ENCODE measurements at places on chromosomes 3 and 15.

- no peak for DNase-seq
These were observed 393.7 kb upstream of the C2CD4B start for GRCh38 chr15:62558640-62559380.

GRCh38 chr15:73809728-73810501 is 56.8 kb upstream of the INSYN1 start:
- DNase-seq: no peak

DNA sequence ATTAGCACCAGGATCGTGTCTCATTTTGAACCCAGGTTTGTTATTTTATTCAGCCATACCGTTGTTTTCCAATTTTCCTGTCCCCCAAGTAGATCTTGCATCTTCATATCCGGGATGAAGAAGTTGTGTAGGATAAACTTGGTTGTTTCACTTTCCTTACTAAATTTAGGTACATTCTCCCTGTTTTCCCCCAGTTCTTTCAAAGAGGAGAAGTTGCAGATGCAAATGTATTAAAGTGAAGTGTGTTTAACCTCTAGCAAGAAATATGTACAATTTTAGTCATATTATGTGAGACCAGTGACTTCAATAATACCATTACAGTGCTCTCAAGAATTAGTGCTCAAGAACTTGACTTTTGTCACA is 1.3 kb downstream of the ATXN7 start:
- DNase-seq: no peak

DNA sequence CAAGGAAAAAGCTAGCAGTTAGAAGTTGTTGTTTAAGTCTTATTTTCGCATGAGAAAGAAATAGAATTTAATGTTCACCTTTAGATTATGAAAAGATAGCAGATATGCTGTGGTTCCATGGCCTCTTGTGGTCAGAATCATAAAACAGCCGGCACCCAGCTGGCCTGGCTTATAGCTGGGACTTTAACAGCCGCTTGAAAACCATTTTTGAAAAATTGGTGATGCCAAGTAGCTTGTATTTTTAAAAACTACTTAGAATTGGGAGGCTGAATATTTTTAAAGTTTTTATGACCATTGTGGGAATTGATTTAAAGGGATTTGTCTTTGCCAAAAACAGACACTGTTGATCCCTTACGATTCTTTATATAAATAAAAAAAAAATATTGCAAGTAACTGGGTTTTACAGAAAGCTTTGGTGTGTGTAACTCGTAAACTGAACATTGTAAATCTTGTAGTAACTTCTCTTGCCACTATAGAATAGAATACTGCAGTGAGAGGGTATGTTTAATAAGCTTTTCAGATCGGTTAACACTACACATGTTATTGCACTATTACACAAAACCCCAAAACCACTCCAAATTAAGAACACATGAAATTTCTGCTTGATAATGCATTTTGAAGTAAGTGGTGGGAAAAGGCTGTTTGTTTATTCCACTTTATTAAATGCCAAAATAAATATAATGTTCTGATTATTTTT is 6.6 kb downstream of the ARRDC4 start:
- DNase-seq: no peak

DNA sequence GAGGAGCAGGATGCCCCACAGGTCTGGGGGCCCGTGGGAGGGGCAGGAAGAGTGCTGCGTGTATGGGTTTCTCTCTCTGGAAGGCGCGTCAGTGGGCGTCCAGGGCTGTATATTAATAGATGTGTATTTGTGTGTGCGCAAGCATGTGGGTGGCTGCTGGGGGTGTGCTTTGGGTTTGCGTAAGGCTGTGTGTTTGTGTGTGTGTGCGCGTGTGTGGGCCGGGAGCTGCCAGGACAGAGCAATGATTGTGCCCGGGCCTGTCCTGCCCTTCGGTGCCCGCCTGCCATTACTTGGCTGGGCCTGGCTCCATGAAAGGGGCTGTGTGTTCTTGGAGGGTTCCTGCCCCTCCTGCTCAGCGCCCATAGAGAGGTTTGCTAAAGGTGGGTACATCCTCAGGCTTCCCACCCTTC is 16.3 kb downstream of the CSPG4 start:
- DNase-seq: no peak

- DNase-seq: no peak
These were observed 51.3 kb downstream of the CYP11A1 start for GRCh38 chr15:74316141-74316540.

DNA sequence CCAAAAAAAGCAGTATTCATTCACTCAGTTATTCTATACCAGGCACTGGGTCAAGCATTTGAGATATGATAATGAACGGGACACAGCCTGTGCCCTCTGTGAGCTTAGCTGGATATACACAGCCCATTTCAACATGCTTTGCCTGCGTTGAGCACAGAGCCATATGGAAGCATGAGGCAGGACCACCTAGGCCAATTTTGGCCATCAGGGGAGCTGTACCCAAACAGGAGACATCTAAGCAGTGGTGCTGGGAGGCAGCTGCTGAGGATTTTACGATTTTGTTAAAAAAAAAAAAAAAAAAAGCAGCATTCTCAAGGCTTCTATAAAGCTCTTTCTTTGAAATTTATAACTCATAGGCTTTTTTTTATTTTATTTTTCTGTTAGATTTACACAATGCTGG is 87.2 kb upstream of the SLC2A2 start:
- no peak for DNase-seq

DNA sequence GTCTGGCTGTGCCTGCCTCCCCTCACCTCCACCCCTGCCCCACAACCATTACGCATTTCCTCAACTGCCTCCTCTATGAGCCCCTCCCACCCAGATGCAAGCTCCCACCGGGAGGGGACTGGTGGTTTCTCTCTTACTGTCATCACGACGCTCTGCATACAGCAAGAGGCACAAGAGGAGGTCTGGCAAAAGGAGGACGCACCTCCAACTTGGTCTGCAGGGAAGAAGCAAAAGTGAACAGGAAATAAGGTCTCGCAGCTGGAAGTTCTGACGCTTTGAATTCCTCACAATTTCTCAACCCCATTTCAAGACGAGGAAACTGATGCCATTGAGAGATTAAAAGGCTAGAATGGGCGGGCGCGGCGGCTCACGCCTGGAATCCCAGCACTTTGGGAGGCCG is 42.3 kb upstream of the MUC4 start:
- no peak for DNase-seq

DNA sequence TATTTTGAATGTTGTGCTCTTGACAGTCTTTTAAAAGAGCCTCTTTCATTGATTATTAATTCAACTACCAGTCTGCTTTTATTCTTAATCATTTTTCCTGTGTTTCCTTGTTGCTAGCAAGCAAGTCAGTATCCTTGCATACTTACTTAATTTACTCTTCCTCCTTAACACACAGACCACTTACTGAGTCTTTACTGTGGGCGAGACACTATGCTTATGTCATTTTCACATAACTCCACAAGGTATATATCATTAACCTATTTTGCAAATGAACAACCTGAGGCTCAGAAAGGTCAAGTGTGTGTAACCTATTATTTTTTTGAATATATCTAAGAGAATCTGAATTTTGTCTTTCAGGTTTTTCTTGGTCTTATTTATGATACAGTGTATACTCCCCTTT is 130.9 kb downstream of the WDR76 start:
- DNase-seq: no peak

- no peak for DNase-seq
These were observed 90.9 kb downstream of the LSAMP start for GRCh38 chr3:116354382-116354781.

- no peak for DNase-seq
These were observed 31.1 kb upstream of the RNU6-1 start for GRCh38 chr15:67870868-67871408.

DNA sequence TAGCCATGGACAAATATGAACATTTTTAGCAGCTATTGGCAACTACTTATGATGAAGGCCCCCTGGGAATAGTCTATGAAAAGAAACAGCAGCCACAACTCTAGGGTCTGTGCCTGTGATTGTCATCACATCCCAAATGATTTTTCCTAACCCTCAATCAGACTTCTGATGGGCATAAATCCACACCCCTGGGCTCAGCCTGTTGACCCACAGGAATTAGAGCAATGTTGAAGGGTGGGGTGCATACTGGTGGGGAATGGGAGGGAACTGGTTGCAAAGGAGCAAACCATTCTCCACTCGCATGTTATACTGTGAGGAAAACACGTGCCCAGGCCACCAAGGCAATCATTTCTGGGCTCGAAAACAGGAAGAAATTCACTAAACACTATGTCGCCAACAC is 106.5 kb upstream of the CTNNB1 start:
- no peak for DNase-seq

GRCh38 chr3:168622795-168623194 is 527.1 kb upstream of the GOLIM4 start:
- DNase-seq: no peak

DNA sequence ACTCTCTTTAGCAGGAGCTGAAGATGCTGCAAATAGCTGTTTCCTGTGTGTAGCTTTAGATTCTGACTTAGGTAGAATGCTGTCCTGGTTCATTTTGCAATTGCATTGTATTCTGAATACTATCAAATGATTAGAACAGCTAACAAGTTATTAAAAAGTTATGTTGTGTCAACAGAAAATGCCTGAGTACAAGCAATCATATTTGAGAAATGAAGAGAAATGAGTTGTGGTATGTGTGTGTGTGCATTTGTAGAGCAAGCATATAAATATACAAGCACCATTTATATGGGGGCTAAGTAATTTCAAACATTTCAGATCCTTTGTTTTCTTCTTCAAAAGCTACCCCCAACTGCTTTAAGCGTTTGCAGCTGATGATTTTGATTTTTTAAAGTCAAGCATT is 7.8 kb downstream of the ZIC1 start:
- DNase-seq: no peak

DNA sequence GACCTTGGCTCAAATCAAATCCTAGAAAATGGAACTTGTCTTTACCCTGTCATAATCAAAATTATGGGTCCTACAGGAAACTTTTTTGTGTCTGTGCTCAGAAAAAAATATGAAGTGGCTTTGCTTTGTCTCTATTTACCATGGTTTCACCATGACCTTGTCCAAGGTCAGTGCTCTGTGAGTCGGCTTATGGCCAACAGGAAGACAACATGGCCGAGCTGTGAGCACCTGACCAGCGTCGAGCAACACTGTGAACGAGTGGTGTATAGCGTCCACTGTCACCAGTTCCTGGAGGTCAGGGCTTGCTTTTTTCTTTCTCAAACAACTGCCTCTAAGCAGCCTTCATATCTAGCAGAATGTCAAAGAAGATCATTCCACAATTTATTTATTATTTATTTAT is 67.9 kb downstream of the MYO1E start:
- DNase-seq: no peak
